ENCODE measurements at places on chromosomes 16 and 17.

- no peak for DNase-seq
Measured at GRCh38 chr16:57366544-57367040, 5.7 kb upstream of the CX3CL1 start.

DNA sequence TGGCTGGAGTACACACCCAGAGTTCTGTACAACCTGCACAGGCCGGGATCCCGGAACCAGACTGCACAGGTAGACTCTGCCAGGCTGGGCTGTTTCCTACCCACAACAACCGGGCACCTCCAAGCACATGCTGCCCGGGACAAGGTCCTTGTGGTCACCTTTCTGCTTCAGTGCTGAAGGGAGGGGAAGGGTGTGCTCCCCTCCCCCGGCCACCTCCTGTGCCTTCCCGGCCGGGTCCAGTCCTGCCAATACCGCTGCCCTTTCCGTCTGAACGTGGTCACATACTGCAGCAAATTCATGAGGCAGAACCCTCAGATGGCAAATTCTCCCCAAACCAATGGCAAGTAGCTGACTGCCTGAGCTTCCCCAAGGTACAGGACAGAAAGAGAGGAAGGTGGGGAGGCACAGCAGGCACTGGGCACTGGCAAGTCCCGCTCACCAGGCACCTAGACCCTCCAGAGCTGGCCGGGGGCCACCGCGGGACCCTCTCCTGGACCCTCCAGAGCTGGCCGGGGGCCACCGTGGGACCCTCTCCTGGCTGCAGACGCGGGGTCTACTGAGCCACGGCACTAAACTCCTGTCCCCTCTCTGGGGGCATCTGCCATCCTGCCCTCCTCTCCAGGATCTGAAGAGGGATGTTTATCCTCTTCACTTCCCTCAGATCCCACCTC, 22.8 kb downstream of the SLC43A2 start:
- no peak for DNase-seq

DNA sequence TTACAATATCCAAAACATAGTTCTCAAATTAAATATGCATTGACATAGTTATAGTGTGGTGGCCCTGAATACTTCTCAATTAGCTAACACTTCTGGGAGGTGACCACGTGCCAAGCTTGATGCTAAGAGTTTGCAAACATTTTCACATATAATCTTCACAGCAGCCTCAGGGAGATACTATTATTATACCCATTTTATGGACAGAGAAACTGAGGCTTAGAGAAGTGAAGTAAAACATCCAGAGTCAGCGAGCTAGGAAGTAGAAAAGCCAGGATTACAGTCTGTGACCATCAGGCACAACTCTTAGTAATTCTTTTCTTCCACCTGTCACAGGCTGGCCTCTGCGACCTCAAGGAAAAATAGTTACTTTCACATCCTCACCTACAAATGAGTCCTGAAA, 102.2 kb upstream of the IRX6 start:
- DNase-seq = no peak

GRCh38 chr17:75872434-75873351, 5.7 kb downstream of the TRIM47 start:
- peak; percentile 73 for DNase-seq

DNA sequence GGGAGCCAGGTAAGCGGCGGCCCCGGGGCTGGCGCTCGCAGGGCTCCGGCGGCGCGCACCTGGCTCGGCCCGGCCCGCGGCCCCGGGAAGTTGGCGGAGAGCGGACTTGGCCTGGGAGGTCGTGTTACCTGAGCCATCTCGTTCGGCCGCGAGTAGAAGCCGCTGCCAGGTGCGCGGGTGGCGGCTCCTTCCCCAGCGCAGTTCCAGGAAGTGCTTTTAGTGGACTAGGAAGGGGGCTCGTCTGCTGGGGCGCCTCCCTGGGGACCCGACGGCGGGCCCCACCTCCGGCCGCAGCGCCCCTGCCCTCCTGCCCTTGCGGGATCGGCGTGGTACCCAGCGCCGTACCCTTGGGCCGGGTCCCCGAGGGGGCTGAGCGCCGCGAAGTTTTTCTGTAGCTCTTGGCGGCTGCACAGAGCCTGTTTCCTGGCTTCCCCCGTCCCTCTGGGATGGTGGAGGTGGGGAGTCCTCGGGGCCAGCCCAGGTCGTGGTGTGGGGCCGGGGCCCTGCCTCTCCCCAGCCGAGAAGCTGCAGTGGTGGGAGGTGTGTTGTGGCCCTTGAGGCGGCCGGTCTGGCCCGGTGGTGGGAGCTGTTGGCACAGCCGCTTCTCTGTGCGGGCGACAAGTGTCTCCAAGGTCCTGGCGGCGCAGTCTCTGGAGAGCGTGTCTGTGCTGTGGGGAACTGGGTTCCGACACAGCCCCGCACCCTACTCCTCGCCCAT, 96.9 kb downstream of the RAB11FIP4 start:
- DNase-seq = no peak

DNA sequence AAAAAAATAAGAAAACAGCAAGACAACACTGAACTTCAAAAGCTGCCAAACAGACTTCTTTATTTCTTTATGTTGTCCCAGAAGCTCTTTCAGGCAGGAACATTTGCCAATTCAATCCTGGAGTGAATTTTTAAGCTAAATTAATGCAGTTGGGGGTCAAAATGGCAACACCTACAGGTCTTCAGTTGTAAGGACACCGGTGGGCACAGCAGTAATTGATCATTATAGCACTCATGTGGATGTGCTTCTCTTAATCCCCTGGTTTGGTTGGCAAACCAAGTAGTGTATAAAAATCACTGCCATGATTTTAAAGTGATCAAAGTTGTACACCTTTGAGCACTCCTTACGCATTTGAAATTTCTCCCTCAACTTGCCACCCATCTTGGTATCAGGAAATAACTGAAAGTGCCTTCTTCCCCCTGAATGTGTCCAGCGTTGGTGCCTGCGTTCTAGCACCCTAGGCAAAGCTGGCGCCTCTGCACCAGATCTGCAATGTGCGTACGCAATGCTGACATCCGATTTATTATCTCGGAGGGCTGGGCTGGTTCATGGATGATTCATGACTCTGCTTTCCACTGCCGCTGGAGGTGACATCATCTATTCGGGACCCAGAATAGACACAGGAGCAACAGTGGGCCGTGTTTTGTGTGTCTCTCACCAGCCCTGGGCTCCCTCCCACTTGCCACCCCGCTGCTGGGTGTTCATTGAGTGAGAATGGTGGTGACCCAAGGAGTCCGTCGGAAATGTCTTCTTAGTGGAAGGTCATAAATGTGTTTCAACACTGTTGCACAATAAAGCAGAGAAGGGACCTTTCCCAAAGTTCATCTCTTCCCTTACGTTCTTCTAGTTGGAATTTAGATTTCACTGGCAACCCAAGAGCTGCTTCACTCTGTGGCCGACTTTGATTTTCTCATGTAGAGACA, 203.4 kb downstream of the CCDC182 start:
- no peak for DNase-seq

DNA sequence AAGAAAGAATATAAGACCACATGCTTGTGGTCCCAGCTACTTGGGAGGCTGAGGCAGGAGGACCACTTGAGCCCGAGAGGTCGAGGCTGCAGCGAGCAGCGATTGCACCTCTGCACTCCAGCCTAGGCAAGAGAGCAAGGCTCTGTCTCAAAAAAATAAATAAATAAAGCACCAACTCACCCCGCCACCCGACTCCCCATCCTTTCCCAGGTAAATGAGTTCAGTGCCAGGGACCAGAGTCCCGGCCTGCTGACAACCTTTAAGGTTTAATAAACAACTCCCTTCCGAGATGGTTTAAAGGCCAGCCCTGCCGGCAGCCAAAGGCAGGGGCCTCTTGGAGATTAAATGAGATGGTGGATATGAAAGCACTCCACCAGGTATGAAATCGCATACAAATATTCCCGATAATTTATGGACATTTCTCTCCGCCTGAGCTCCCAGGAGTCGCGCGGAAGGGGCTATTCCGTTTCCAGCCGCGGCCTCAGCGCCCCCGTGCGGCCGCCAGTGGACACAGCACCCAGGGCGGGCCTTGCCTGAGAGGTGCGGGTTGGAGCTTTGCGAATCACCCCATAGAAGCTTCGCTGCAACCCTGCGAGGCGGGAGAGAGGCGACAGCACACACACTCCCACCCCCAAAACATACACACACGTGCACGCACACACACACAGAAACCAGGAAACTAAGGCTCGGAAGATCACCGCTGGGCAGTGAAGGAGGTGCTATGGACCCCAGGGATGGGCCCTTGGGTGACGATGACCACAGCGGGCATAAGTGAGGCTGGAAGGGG, 4.0 kb upstream of the RPL38 start:
- DNase-seq = peak; percentile 41

DNA sequence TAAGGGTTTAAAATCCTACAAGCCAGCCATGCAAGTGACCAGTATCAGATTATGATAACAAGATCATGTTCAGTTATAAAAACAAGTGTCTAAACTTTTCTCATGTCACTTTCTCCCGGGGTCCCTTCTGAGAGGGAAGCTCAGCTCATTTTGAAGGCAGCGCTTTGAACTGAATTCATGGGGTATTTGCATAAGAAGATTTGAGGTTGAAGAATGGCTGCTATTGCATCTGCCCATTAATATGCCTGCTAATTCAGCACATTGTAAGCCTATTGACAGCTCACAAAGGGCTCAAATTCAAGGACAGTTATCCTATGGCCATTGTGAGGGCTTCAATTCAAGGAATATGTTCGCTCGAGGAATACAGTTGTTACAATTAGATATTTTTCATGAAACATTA, 290.2 kb upstream of the IRX3 start:
- no peak for DNase-seq

DNA sequence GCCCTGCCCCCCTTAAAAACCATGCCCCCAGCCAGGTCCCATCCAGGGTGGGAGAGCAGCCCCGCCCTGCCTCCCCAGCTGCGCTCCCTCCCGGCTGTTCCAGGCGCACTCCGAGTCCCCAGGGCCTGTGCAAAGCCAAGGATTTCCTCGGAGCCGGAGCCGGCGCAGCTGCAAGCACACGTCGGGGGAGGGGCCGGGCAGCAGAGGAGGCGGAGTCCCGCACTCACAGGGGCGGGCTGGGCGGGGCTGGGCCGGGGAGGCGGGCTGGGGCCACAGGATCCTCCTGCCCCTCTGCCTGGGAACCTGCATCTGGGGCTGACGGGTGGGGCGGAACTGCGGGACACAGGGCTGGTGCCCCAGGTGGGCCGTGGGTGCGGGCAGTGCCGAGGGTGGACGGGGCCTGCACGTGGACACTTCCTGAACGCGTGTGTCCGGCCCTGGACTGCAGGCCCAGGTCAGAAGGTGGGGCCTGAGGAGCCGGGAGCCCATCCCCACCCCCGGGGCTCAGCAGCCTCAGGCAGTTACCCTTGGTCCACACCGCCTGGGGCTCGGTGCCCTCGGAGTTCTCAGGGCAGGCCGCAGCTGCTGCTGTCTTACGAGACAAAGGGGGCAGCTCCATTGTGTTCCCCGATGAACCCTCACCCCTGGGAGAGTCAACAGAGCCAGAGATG, 24.0 kb upstream of the SSTR5 start:
- peak; percentile 27 for DNase-seq

DNA sequence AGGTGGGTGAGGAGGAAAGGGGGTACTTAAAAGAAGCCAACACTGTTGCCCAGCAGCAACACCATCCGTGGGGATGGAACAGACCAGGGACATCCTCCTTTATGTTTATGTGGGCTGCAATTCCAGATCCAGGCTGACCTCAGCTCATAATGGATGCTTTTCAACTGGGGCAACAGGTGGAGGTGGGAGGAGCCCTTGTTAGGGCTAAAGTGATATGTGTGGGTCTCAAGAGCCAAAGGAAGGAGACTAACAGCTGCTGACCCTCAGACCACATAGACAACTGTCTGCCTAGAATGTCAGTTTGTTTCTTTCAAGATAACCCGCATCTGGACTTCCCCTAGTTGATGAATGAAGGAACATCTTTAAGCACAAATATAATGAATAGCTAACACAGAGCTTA, 2.0 kb upstream of the INPP5K start:
- no peak for DNase-seq
